ENCODE measurements at places on chromosomes 2 and 18.

GRCh38 chr2:1778566-1778965, 34.3 kb upstream of the PXDN start:
- DNase-seq: no peak

DNA sequence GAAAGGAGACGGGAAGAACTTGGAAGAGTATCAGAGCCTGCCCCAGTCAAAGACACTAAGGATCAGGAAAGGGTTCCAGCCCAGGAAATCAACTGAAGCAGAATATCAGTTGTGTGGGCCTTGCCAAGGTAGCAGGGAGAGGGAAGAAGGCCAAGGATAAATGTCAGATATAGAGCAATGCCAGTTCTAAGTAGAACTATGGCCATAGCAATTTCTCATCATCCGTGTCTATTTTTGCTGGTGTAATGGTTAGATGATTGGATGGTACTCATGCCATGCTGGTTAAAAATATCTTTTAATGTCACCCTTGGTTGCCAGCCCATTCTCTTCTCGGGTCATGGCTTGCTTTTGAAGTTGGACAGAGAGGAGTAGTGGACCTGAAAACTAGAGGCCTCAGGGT, 41.9 kb downstream of the MAIP1 start:
- DNase-seq: no peak

DNA sequence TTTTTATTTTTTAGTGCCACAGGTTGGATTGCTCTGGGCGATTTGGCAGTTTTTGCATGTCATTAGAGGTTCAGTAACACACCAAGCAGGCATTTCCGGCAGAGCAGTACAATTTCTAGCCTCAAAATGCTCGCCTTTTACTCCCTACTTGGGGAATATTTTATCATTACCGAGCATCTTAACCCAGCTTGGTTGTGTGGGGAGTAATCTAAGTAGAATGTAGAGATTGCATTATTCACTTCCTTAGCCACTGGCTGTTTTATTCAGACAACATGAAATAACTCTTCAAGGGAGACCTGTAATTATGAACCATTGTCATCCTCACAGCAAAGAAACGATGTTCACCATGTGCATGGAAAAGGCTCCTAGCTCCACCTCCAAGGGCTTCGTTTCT, 13.1 kb downstream of the GRP start:
- DNase-seq: no peak

DNA sequence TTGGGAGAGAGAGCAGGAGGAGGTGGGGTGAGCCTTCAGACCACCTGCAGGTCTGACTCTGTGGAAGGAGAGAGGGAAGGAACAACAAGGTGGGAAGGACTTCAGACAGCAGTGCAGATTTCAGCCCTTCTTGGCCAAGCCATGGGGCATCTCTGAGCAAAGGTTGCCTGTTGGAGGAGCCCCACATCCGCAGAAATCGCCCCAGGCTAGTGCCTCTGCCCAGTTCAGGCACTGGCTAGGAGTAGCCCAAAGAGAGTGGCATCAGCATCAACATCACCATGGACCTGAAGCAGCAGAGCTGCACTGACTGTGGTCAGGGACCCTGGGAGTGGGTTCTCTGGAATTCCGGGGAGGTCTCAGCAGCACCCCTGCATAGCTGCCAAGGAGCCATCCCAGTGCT, 10.2 kb downstream of the GPR55 start:
- no peak for DNase-seq

- no peak for DNase-seq
Observed at GRCh38 chr2:172782506-172783164, 47.0 kb downstream of the RAPGEF4 start.

GRCh38 chr2:238203973-238204683, 633 bp upstream of the ILKAP start:
- no peak for DNase-seq

- DNase-seq: no peak
Observed at GRCh38 chr2:53129851-53130250, 637.8 kb upstream of the CHAC2 start.

DNA sequence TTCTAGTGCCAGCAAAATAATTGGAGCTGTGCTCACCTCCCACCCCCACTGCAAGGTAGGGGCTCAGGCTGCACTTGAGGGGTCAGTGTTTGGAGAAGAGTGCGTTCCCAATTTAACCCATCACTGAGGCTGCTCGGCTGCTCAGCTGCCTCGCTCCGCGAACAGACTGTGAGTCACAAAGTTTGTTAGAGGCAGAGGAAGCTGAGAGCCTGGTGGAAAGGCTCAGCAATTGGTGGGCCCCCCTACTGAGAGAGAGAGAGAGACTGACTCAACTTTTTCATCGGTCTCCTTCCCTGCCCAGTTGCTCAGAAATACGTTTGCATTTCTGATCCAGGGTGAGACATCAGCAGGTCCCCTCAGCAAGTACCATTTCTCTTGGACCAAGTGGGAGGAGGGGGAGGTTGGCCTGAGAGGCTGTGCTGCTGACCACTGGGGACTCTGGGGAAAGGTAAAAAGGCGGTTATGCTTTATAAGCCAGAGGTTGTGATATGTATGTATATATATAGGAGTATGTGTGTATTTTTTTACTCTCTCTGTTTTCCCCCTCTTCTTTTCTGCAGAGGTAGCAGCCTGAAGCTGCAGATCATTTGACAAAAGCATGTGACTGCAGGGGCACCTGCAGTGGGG, 1.5 kb downstream of the EFR3B start:
- DNase-seq: no peak
